ENCODE measurements at places on chromosomes 12 and 14. TPM values are rescaled to one million over a fixed set of nuclear protein-coding genes. Genes with fewer than 3 reads are reported as not detected.

ZDHHC22 gene
- 0.12 TPM for total RNA-seq

- DNase-seq = no peak
Measured at GRCh38 chr14:101458741-101459550, 102.3 kb upstream of the DIO3 start.

DNA sequence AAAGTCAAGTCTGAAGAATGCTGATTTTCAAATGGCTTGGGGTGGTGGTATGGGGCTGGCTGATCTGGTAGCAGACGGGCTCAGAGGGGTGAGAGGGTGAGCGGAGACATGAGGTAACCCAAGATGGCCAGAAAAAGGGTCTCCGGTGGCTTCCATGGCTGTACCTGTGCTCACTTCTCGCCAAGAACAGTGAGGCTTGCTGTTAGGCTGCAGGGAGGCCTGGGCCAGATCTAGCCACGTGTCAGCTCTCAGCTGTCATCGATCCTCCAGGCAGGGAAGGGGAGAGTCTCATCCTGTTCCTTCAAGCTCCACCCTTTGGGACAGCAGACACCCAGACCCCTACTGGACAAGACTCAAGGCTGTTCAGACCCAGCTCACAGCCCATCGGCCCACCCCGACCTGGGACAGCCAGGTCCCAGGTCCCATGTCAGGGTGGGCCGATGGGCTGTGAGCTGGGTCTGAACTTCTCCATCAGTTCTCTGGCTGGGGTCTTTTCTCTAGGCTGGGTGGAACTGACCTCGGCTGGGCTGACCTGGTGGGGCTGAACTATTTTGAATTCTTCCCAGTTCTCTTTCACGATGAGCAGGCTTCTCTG lies 9.0 kb downstream of the LRTM2 start:
- DNase-seq = no peak

PTGER2 gene
- 1.2 TPM for total RNA-seq

DNA sequence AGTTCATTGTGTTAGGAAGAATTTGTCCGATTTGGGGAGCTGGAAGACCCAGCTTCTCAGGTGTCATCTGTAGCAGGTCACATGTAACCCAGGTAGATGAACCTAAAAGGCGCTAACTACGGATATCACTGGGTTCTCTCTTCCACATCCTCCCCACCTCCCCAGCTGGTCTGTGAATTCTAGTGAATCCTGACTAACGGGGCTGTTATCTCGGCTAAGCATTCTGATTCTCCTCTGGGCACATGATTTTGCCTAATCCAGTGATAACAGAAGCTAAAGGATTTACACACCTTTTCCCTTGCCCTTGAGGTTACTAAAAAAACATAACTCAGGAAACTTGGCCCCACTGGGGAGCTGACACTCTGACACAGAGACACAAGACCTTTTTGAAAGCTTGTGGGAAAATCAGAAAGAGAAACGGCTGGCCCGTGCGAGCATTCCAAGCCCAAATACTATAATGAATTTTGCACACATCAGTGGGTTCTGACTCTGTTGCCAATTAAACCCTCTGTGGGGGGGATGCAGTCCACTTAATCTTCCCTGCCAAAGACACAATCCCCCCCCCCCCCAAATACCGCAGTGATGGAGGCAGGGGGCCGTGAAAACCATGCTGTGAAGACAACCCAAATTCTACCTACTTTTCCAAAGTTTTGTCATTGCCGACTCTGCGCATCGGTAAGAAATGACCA lies 81.0 kb upstream of the FZD10 start:
- no peak for DNase-seq

MGAT4C gene
- total RNA-seq = 6.5 TPM

DNA sequence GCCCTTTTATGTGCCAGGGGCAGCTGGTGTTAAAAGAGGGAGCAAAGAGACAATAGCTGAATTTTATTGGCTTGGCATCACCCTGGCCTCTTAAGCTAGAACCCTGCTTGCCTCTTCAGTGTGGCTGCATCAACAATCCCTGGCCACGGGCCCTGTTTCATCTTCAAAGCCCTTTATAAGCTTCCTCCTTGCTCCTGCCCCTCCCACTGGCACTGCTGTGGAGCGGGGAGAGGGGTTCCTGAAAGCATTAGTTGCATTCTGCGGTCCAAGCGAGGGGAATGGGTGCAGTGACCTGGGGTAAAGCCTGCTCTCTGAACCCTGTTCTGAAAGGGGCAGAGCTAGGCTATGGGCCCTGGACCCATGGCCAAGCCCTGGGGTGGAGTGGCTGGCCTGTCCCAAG lies 220 bp upstream of the KRT83 start:
- no peak for DNase-seq

DNA sequence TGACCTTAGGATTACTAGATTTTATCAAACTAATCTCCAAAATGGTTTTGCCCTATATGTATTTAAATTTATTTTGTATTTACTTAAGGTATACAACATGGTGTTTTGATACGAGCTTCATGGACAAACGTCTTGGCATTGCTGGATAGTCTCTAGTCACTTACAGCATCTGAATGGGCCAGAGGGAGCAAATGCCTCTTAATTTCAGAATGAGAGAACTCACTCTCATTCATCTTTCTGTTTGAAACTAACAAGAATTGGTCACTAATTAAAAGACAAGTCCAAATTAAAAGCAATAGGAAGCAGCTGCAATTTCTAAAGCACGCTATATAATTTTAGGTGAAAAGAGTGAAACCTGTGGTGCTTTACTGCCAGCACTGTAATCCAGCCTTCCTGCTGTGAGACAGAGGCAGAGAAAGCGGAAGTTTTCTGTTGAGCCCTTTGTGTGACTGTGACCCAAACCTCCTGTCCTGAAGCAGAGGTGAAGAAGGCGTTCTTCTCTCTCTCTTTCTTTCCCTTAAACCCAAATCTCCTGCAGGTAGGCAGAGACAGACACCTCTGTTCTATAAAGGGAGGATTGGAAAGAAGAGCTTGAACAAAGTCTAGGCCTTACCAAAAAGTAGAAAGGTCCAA lies 184.6 kb upstream of the NAV3 start:
- no peak for DNase-seq

GRCh38 chr12:63133981-63134380 lies 17.0 kb downstream of the AVPR1A start:
- DNase-seq = no peak

GRCh38 chr12:104930388-104931326 lies 27.4 kb downstream of the SLC41A2 start:
- no peak for DNase-seq

DNA sequence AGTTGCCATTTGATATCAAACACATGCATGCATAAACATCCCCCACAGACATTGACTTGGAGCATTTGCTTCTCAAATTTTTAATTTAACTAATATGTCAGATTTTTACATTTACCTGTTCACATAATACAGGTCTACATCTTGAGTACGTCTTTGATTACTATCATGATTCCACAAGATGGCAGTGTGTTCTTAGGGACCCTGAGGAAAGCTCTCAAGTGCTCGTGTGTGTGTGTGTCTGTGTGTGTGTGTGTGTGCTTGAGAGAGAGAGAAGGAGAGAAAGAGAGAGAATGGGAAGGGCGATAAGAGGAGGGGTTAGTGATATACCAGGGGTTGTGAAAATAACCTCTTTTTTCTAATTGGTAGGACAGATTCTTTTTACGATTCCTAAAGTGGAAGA lies 167.1 kb upstream of the OR4E1 start:
- no peak for DNase-seq

GRCh38 chr12:63445224-63445880 lies 222.9 kb downstream of the DPY19L2 start:
- no peak for DNase-seq

KIF5A gene
- total RNA-seq = 0.31 TPM

DNA sequence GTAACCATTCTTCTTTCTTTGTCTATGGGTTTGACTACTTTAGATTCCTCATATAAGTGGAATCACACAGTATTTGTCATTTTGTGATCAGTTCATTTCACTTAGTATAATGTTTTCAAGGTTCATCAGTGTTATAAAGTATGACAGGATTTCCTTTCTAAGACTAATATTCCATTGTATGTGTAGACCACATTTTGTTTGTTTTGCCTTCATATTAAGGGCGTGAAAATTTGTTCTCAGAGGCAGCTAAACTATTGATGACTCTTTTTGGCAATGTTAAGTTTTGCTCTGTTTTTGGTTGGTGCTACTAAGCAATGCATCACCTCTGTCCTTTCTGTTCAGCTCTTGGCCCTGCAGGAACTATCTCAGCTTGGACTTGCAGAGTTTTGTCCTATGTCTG lies 1.7 kb upstream of the KLRG1 start:
- DNase-seq = no peak

- DNase-seq = no peak
Measured at GRCh38 chr12:39301422-39301821, 141.5 kb downstream of the KIF21A start.
